Panc1 (cell line): ENCODE measurements at places on chromosomes 3 and 15. TPM values are rescaled to one million over a fixed set of nuclear protein-coding genes. Genes with fewer than 3 reads are reported as not detected.

- H3K36me3 ChIP-seq: no peaks in the 10 kb centered on the region
- no peak overlapping the region for H3K27ac ChIP-seq
- no peak overlapping the region for H3K4me3 ChIP-seq
- DNase-seq: no peak
- H3K27me3 ChIP-seq: no peaks in the 10 kb centered on the region
- H3K4me1 ChIP-seq: no peaks in the 10 kb centered on the region
Measured at GRCh38 chr3:117671722-117672318, 962.2 kb downstream of the TUSC7 start.

- H3K27me3 ChIP-seq: peaks cover 4% of the 10 kb centered on the region; the same call in 1 of the 2 replicates
- no peak overlapping the region for H3K27ac ChIP-seq
- no peak for DNase-seq
- H3K4me3 ChIP-seq: no peak overlapping the region
Measured at GRCh38 chr15:60660290-60661051, 181.5 kb upstream of the ICE2 start.

DNA sequence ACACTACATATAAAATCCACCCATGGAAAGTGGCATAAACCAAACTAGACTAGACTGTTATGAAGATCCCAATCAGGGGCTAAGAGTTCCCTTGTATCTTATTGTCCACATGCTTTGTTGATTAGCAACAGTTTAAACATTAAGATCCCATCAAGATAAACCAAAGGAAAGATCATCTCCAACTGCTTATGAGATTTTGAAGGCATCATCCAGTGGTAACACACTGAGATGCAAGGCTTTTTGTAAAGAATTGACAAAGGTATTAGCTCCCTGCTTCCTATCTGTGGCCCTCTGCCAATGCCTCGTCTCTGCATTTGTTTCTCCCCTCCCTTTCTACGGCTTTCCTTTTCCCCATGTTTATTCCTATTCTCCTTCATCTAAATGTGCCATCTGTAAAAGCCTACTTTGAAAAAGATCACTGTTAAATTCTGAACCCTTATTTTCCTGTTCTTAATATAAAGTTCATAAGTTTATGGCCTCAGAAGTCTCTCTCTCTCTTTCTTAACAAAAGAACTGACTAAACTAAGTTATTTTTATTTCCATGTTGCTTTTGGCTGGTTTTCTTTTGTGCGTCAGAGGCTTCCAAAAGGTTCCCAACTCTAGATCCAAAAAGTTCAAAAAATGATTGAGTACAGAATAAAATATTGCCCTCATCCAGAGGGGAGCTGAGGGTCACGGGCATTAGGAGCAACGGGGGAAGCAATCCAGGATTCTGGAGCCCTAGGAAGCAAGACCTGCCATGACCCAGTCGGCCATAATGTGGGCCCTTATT is 5.5 kb downstream of the PLD1 start:
- no peak overlapping the region for H3K4me3 ChIP-seq
- no peaks in the 10 kb centered on the region for H3K36me3 ChIP-seq
- no peak for DNase-seq
- peaks cover 68% of the 10 kb centered on the region for H3K4me1 ChIP-seq
- peak overlapping the region; percentile 77 for H3K27ac ChIP-seq
- H3K27me3 ChIP-seq: no peaks in the 10 kb centered on the region

DNA sequence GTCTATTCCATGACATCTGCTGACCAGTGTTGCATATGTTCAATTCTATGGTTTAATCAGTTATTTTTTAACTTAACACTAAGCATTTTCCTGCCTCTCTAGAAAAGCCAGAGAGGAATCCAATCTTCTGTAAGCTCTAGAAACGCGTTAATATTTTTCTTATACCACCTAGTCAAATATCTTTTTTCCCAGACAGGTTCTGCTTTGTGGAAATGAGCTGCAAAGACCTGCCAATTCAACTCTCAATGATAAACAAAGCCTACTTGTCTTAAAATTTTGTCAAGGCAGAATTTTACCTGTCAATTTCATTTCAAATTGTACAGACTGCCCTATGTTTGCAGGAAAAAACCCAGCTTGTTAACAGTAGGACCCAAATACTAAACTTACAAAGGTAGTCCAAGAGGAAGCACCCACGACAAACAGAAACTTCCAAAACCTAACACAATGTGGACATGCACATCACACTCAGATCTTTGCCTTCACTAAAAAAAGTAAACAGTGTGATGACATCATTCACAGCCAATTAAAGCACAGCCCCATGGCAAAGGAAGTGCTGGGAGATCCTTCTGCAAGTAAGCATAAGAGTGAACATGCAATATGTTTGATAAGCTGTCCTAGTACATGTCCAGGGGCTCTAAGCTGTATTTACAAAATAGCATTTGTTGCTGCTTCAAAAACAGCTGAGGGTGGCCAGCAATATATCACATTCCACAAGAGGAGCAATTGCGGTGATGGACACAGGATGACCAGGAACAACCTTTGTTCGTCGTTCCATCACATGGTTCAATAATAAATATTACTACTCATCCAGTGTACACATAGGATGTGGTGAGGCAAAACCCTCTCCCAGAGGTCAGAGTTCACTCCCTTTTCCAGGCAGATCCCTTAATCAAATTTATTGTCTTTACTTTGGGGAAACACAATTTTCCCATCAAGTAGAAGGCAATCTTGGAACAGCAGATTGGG is 139.4 kb upstream of the TSC22D2 start:
- peak; percentile 81 for DNase-seq
- peaks cover 4% of the 10 kb centered on the region for H3K4me1 ChIP-seq
- no peak overlapping the region for H3K4me3 ChIP-seq
- no peaks in the 10 kb centered on the region for H3K27me3 ChIP-seq
- no peaks in the 10 kb centered on the region for H3K36me3 ChIP-seq

DNA sequence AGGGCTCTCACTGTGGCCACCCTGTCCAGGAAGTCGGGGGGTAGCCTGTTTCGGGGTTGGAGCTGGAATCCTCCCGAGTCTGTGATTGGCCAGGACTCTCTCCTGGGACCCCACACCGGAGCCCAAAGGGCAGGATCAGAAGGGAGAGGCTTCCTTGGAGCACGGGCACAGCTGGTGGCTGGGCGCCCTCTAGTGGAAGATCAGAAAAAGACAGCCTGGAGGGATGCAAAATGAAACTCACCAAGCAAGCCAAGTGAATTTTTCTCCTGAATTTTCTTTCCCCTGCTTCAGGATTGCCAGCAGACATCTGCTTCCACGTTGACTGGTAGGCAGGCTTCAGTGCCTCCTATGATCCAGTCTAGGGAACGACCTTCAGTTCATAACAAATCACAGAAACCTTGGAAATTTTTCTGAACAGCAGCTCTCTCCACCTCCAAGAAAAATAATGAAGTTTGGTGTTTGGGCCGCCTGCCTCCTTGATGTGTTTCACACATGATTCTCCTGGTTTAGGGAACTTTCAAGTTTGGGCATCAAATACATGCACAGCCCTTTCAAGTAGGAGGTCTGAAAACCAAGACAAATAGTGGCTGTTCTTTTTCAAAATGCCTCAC is 224.6 kb downstream of the VPS13C start:
- DNase-seq: peak; percentile 43
- H3K27ac ChIP-seq: no peak overlapping the region
- peaks cover 7% of the 10 kb centered on the region; the same call in 1 of the 2 replicates for H3K4me1 ChIP-seq
- no peaks in the 10 kb centered on the region for H3K36me3 ChIP-seq
- no peak overlapping the region for H3K4me3 ChIP-seq

DNA sequence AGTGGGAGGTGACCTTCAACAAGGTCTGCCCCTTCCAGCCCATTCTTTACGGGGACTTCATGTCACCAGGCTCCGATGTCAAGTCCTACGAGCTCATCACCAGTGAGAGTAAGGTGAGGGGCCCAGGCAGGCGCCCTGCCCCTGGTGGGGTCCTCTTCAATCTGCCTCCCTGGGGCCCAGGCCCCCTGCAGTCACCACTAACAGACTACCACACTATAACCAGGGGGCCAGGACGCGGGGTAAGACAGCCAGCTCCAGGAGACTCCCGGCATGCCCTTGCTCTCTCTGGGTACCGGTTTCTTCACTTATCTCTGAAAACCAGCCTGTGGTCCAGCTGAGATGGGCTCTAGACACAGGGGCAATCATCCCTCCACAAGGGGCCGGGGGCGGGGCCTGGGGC is 63.9 kb downstream of the DNAH1 start:
- H3K27me3 ChIP-seq: no peaks in the 10 kb centered on the region
- no peak for DNase-seq
- H3K4me3 ChIP-seq: no peak overlapping the region

- no peaks in the 10 kb centered on the region; the same call in 1 of the 2 replicates for H3K4me1 ChIP-seq
- no peak overlapping the region for H3K4me3 ChIP-seq
- DNase-seq: no peak
Measured at GRCh38 chr3:63937661-63938651, 25.8 kb upstream of the SCAANT1 start.

- H3K27ac ChIP-seq: no peak overlapping the region
- DNase-seq: no peak
- H3K27me3 ChIP-seq: no peaks in the 10 kb centered on the region; the same call in 1 of the 2 replicates
- no peak overlapping the region for H3K4me3 ChIP-seq
Measured at GRCh38 chr3:119679874-119680273, 2.7 kb upstream of the COX17 start.

DNA sequence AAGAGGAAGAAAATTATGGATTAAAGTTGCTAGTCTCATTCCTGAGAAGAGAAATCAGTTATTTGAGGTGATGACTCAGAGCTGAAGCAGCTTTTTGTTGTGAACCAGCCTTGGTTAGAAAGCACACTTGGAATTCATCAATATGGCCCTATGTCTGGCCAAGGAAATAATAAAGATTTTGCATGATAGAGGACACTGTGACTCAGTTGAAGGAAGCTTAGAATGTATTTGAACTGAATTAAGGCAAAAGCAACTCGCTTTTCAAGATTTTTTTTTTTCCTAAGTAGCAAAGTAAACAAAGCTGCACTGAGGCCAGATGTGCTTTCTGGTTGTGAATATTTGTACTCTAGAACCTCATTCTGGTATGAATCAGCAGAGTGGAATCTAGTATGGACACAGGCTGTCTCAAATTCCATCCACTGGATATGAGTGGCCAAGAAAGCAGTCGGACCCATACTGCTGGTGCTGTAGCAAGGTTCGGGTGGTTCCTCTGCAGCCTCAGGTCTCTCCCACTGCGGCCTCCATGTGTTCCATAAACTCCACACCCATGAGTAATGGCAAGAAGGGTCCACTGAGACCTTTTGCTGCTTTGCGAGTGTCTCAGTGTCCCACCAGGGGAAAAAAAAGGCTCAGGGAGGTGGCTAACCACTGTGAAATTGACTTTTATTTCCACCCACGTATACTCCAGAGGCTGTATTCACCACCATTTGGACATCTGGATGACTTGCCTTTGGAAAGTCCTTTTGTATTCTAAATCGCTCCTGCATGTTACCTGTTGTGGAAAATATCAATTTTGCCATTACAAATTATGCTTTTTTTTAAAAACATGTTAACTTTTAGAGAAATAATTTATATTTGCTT is 53.1 kb downstream of the TGFBR2 start:
- peak; percentile 76 for DNase-seq
- peak overlapping the region; percentile 91 for H3K27ac ChIP-seq
- no peak overlapping the region for H3K4me3 ChIP-seq
- H3K4me1 ChIP-seq: peaks cover 45% of the 10 kb centered on the region
- no peaks in the 10 kb centered on the region for H3K27me3 ChIP-seq
- H3K36me3 ChIP-seq: no peaks in the 10 kb centered on the region; the same call in none of the 2 replicates

DNA sequence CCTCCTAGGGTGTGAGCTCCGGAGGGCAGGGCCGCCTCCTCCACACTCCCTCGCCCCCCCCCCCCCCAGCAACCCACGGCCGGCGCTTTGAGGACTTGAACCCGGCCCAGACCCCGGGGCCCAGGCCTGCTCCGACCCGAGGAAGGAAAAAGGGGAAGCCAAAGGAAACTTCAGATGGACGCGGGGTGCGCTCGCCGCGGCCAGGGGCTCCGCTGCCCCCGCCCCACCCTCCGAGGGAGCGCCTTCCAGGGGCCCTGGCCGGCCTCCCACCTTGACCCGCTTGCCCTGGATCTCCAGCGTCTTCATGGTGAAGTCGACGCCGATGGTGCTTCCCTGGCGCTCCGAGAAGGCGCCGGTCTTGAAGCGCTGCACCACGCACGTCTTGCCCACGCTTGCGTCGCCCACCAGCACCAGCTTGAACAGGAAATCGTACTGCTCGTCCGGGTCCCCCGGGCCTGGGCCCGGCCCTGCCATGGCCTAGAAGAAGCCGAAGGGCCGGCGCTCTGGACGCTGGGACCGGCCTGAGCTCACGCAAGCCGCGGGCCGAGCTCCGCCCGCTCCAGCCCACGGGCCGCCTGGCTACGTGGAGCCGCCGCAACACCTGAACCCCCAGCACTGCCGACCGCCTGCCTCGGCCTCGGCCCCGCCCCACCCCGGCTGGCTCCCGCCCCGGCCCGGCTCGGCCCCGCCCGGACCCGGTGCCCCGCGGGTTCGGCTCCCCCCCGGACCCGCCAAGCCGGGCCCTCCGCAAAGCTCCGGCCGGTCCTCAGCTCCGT is 400 bp downstream of the RAB43 start:
- DNase-seq: no peak
- H3K36me3 ChIP-seq: no peaks in the 10 kb centered on the region; the same call in 1 of the 2 replicates

GRCh38 chr3:13780432-13781176 is 99.3 kb downstream of the WNT7A start:
- H3K27me3 ChIP-seq: peaks cover 4% of the 10 kb centered on the region; the same call in 1 of the 2 replicates
- H3K27ac ChIP-seq: no peak overlapping the region
- H3K4me1 ChIP-seq: no peaks in the 10 kb centered on the region
- H3K4me3 ChIP-seq: no peak overlapping the region
- DNase-seq: no peak

GRCh38 chr3:156516961-156517360 is 38.0 kb downstream of the SSR3 start:
- peaks cover 16% of the 10 kb centered on the region for H3K27me3 ChIP-seq
- no peak overlapping the region for H3K4me3 ChIP-seq
- no peaks in the 10 kb centered on the region for H3K36me3 ChIP-seq
- no peak for DNase-seq

GRCh38 chr15:83659417-83659812 is 5.5 kb downstream of the ADAMTSL3 start:
- no peak overlapping the region for H3K27ac ChIP-seq
- H3K27me3 ChIP-seq: no peaks in the 10 kb centered on the region
- H3K4me1 ChIP-seq: no peaks in the 10 kb centered on the region; the same call in 1 of the 2 replicates
- no peak overlapping the region for H3K4me3 ChIP-seq
- no peaks in the 10 kb centered on the region for H3K36me3 ChIP-seq

- H3K27me3 ChIP-seq: no peaks in the 10 kb centered on the region
- no peak overlapping the region for H3K27ac ChIP-seq
- H3K4me3 ChIP-seq: no peak overlapping the region
- H3K36me3 ChIP-seq: no peaks in the 10 kb centered on the region
- peak; percentile 66 for DNase-seq
- no peaks in the 10 kb centered on the region for H3K4me1 ChIP-seq
Measured at GRCh38 chr15:42704492-42704926, 32.4 kb downstream of the CDAN1 start.

GRCh38 chr3:135556174-135556573 is 409.4 kb upstream of the PPP2R3A start:
- no peaks in the 10 kb centered on the region for H3K27me3 ChIP-seq
- no peak for DNase-seq
- H3K4me1 ChIP-seq: no peaks in the 10 kb centered on the region

GRCh38 chr3:162092751-162093150 is 596.1 kb downstream of the OTOL1 start:
- no peak overlapping the region for H3K27ac ChIP-seq
- no peak for DNase-seq
- no peaks in the 10 kb centered on the region for H3K4me1 ChIP-seq

Gene LYSMD2
- total RNA-seq: 17.2 TPM

Gene ATP13A5
- total RNA-seq: not detected

Gene ZNF860
- 8.9 TPM for total RNA-seq

Gene MORC1
- not detected for total RNA-seq

Gene TGM4
- total RNA-seq: 0.46 TPM

Gene SPTBN5
- total RNA-seq: 2.1 TPM

Gene LRTM1
- total RNA-seq: not detected

Gene NLGN1
- 0.85 TPM for total RNA-seq

Gene IQCH
- 3.9 TPM for total RNA-seq
